ENCODE measurements at places on chromosomes 4 and X. TPM values are rescaled to one million over a fixed set of nuclear protein-coding genes. Genes with fewer than 3 reads are reported as not detected.

The GLRA2 gene
- not detected for total RNA-seq

The RPL34 gene
- 599 TPM for total RNA-seq

The ARMCX1 gene
- total RNA-seq: 31.5 TPM

- H3K36me3 ChIP-seq: no peaks in the 10 kb centered on the region
- H3K27ac ChIP-seq: no peak overlapping the region
- H3K27me3 ChIP-seq: no peaks in the 10 kb centered on the region
- H3K4me3 ChIP-seq: no peak overlapping the region
- H3K4me1 ChIP-seq: no peaks in the 10 kb centered on the region
These were observed 54.5 kb downstream of the RS1 start for GRCh38 chrX:18617407-18617750.

DNA sequence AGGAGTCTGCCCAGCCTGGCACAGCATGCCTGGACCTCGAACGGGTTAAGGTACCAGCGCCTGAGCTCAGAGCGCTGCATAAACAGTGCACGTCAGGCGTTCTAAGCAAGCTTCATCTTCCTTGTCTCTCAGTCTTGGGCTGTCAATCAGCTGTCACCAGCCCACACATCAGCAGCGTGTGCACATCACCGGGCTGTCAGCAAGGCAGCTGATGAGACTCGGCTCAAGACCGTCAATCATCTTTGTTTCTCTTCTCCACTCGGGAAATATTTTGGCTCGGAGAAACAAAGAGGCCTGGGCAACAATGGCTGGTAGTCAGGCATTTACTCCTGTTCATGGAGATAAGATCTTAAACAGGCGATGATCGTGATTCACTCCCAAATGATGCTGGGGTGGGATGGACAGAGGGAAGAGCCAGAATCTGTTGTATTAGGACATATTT is 141.3 kb downstream of the LDB2 start:
- no peak for DNase-seq
- H3K4me3 ChIP-seq: no peak overlapping the region
- no peaks in the 10 kb centered on the region for H3K27me3 ChIP-seq
- no peaks in the 10 kb centered on the region for H3K36me3 ChIP-seq

DNA sequence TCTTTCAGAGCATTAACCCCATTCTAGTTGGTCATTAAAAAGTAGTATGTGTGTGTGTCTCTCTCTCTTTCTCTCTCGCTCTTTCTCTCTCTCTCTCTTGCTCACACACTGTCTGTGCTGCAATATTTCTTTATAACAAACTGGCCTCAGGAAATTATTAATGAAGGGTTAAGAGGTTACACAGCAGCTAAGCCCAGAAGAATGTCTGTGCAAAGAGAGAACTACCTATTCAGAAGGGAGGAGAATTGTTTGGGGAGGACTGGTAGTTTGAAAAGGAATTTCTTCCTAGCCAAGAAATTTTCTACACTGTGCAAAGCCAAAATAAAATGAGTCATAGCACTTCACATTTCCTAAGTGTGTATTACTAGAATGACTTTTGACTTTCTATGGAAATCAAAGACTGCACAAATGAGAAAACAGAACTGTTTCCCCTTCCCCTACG is 22.2 kb downstream of the PDGFC start:
- no peak for DNase-seq
- H3K27ac ChIP-seq: no peak overlapping the region
- H3K4me3 ChIP-seq: no peak overlapping the region
- H3K27me3 ChIP-seq: no peaks in the 10 kb centered on the region
- H3K4me1 ChIP-seq: peaks cover 6% of the 10 kb centered on the region

DNA sequence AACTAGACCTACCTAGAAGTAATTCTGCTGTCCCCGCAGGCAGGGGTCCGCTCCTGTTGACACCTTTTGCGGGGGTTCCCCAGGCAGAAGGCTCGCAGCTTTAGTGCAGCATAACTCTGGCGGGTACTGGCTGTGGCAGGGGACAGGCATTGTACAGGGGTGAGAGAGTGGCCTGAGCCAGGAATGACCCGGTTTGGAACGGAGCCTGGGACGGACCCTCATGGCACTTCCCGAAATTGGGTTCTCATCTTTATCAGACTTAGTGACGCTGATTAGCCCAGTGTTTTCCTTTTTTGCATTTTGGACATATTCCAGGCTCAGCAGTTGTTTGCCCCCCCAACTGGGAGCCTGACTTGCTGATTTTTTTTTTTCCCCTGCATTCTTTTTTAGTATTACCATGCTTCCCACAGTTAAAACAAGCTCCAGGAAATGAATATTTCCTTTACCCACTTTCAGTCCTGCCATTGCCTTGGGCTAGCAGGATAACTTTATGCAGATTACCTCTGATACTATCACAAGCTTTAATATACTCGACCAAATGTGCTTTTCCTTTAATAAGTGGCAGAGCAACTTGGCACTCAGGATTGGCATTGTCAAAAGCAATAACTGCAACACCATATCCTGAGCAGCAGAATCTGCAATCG is 55.8 kb upstream of the WDR1 start:
- H3K4me3 ChIP-seq: no peak overlapping the region
- peaks cover 34% of the 10 kb centered on the region for H3K4me1 ChIP-seq
- peak overlapping the region; percentile 81 for H3K27ac ChIP-seq
- H3K36me3 ChIP-seq: no peaks in the 10 kb centered on the region

DNA sequence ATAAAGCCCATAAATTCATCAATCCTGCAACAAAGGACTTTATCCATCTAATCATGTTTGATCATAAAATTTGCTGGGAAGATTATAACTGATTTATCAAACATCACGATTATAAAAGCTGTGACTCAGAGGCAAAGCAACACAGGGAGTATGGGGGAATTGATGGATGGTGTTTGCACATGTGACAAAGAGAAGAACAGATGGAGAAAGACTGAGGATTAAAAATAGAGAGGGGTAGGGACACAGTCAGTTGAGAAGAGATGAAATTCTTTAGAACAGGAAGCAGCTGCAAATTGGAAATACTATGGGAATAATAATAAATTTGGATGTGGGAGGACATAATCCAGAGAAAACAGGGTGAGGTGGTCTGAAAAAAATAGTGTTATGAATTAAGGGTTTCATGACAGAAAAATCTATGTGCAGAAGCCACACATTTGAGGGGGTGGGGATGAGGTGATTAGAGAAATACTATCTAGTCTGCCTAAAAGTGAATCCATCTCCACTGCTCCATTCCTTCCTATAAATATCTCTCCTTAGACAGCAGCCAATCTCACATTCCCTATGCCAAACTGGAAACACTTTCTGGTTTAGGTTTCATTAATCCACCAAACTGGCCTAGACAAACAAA is 6.2 kb downstream of the PRR32 start:
- H3K4me1 ChIP-seq: no peaks in the 10 kb centered on the region
- no peak for DNase-seq
- no peak overlapping the region for H3K4me3 ChIP-seq
- H3K27me3 ChIP-seq: no peaks in the 10 kb centered on the region
- H3K27ac ChIP-seq: no peak overlapping the region

The CTAG2 gene
- total RNA-seq: not detected

- no peaks in the 10 kb centered on the region for H3K36me3 ChIP-seq
- H3K27me3 ChIP-seq: no peaks in the 10 kb centered on the region
- H3K27ac ChIP-seq: no peak overlapping the region
- no peak overlapping the region for H3K4me3 ChIP-seq
- H3K4me1 ChIP-seq: peaks cover 10% of the 10 kb centered on the region
- no peak for DNase-seq
These were observed 179.9 kb downstream of the AR start for GRCh38 chrX:67723580-67724351.

The TNMD gene
- 0.38 TPM for total RNA-seq

DNA sequence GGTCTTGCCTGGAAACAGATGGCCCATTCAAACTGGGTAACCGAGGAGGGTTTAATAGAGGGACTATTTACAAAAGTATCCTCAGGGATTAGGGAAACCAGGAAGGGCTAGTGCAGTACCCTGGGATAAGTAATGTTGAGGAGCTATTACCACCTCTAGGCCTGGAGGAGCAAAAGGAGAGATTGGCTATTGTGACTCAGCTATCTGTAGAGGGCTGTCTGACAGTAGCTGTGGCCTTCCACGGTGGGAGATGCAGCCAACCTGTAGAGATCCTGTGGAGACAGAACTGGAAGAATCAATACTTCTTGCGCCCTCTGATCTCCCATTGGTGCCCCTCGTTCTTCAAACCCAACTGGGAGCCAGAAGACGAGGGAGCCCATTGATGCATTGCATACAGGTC is 34.1 kb upstream of the RPS6KA3 start:
- H3K36me3 ChIP-seq: no peaks in the 10 kb centered on the region
- H3K27me3 ChIP-seq: no peaks in the 10 kb centered on the region
- H3K4me1 ChIP-seq: no peaks in the 10 kb centered on the region
- H3K4me3 ChIP-seq: no peak overlapping the region

DNA sequence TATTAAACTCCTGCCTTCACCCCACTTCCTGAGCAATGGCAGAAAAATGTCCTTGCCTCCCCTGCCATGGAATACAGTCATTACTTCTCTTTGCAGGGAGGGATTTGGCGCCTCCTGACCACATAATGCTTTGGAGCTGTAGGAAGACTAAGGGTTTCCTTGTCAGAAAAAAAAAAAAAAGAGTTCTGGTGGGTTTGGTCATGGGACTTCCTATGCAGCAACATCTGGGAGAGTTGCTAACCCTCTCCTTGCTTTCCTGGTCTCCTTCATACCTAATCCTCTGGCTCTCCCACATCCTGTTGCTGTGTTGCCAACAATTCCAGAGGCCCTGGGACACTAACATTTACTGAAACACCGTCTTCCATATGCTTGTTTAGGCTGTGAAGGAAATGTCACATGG is 75.1 kb upstream of the MBNL3 start:
- H3K27me3 ChIP-seq: no peaks in the 10 kb centered on the region
- H3K36me3 ChIP-seq: no peaks in the 10 kb centered on the region

The GIMD1 gene
- not detected for total RNA-seq

GRCh38 chr4:15031197-15031596 is 28.9 kb downstream of the CPEB2 start:
- no peak overlapping the region for H3K4me3 ChIP-seq
- no peak for DNase-seq
- no peak overlapping the region for H3K27ac ChIP-seq

The KLHL2 gene
- total RNA-seq: 7.2 TPM

GRCh38 chr4:80012291-80012690 is 60.7 kb downstream of the ANTXR2 start:
- H3K27ac ChIP-seq: peak overlapping the region; percentile 37
- H3K27me3 ChIP-seq: no peaks in the 10 kb centered on the region
- no peak for DNase-seq
- peaks cover 4% of the 10 kb centered on the region for H3K4me1 ChIP-seq
- H3K4me3 ChIP-seq: no peak overlapping the region

- H3K36me3 ChIP-seq: peaks cover 11% of the 10 kb centered on the region
- H3K4me1 ChIP-seq: no peaks in the 10 kb centered on the region
- peaks cover 2% of the 10 kb centered on the region for H3K27me3 ChIP-seq
These were observed 9.5 kb downstream of the PLAC8 start for GRCh38 chr4:83104991-83105390.

The GPR119 gene
- total RNA-seq: not detected

DNA sequence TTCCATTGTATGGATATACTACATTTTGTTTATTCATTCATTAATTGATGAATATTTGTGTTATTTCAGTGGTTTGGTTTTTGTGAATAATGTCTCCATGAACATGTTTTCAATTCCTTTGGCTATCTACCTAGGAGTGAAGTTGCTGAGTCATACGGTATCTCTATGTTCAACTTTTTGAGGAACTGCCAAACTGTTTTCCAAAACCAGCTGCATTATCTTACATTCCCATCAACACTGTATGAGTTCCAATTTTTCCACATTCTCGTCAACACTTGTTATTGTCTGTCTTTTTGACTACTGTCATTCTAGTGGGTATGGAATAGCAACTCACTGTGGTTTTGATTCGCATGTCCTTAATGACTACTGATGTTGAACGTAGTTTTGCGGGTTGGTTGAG is 388.6 kb upstream of the MAGEB2 start:
- DNase-seq: no peak
- no peaks in the 10 kb centered on the region for H3K27me3 ChIP-seq
- no peak overlapping the region for H3K4me3 ChIP-seq
- no peaks in the 10 kb centered on the region for H3K36me3 ChIP-seq

The SLC6A14 gene
- not detected for total RNA-seq

The EFNB1 gene
- 26.1 TPM for total RNA-seq

DNA sequence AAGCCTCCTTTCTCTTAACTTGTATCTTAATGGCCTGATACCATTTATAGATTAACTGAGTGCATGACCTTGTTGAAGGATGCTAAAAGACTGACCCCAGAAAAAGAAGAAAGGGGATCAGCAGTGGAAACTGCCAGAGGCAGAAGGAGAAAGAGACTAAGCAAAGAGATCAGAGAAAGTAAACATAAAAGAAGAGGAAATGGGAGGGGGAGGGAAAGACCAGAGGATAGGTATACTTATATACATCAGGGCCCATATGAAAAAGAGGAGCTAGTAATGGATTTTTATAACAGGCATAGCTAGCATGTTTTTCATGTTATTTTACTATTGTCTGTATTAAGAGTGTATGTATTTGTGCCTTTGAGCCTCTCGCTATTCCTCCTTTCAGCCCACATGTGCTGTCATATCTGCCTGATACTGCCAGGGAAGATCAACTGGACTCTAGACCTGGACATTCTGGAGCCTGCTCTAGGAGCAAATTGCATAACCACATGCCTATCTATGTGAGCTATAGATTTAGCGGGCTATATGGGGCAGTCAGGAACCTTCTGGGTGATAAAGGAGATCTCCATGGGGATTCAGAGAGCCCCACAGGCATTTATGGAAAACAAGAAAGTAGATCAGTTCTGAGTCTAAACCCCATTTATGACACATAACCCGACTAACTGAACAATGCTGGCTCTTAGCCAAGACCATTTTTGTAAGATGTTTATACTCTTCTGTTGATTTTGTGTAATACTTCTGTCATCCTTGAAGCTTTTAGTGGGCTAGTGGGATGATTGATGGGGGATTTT is 13.4 kb upstream of the SNX12 start:
- DNase-seq: no peak
- no peak overlapping the region for H3K27ac ChIP-seq
- H3K4me3 ChIP-seq: no peak overlapping the region
- no peaks in the 10 kb centered on the region for H3K4me1 ChIP-seq

GRCh38 chr4:16226816-16227461 is 668 bp upstream of the TAPT1 start:
- H3K36me3 ChIP-seq: no peaks in the 10 kb centered on the region
- H3K27ac ChIP-seq: peak overlapping the region; percentile 96
- peak overlapping the region; percentile 87 for H3K4me3 ChIP-seq
- no peaks in the 10 kb centered on the region for H3K27me3 ChIP-seq
- DNase-seq: peak; percentile 64

- no peak overlapping the region for H3K4me3 ChIP-seq
- no peak overlapping the region for H3K27ac ChIP-seq
- DNase-seq: no peak
- no peaks in the 10 kb centered on the region for H3K36me3 ChIP-seq
- H3K27me3 ChIP-seq: no peaks in the 10 kb centered on the region
- H3K4me1 ChIP-seq: no peaks in the 10 kb centered on the region
These were observed 7.1 kb downstream of the NHSL2 start for GRCh38 chrX:71917621-71918343.

The VCX2 gene
- not detected for total RNA-seq

The TAF7L gene
- total RNA-seq: not detected
